ENCODE measurements at places on chromosomes 11 and 22. TPM values are rescaled to one million over a fixed set of nuclear protein-coding genes. Genes with fewer than 3 reads are reported as not detected.

ARHGEF17 gene
- total RNA-seq = 25.6 TPM

CST6 gene
- 0.20 TPM for total RNA-seq

SLC5A1 gene
- total RNA-seq = not detected

SCN3B gene
- total RNA-seq = 1.1 TPM

PKP3 gene
- 3.5 TPM for total RNA-seq

FREY1 gene
- total RNA-seq = not detected

All from cardiac ventricle fibroblast (primary cell).